ENCODE measurements at places on chromosomes 2 and 18.

- peak; percentile 36 for DNase-seq
Observed at GRCh38 chr2:86038291-86039081, 67.2 kb downstream of the POLR1A start.

- no peak for DNase-seq
Observed at GRCh38 chr2:74835831-74836674, 2.1 kb downstream of the HK2 start.

DNA sequence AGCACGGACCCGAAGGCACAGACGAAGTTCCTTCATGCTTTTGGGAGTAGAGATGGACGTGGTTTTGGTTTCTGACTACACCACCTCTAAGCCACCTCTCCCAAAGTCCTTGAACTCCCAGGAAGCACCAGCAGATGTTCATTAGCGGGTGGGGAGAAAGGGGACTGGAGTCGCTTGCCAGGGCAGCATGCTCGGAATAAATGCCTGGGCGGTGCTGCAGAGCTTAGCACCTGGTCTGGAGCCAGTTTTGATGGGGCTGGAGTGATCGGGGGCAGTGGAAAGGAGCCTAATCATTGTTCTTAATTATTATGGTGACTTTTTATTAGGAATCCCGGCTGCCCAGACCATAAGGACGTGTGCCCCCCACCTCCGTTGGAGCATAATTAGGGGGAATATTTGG lies 220.8 kb downstream of the TFCP2L1 start:
- DNase-seq, result no peak

- no peak for DNase-seq
Observed at GRCh38 chr2:150491430-150491829, 4.0 kb upstream of the RND3 start.

GRCh38 chr2:68103709-68104055 lies 40.9 kb upstream of the C1D start:
- no peak for DNase-seq

DNA sequence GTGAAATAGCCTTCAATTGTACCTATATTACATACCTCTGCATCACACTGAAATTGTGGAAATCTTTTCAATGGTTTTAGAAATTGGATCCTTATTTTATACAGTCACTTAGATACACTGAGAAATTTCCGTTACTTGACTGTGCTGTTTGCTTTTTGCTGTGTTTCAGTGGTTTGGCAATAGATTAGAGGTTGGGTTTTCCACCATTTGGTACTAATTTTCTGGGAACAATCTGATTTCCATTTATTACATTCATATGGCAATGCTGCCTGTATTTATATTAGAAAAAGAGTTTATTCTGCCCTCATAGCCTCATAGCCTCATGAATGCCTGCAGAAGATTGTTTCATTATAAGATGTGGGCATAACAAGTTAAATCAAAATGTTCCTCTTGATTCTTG lies 285.0 kb downstream of the GULP1 start:
- no peak for DNase-seq

DNA sequence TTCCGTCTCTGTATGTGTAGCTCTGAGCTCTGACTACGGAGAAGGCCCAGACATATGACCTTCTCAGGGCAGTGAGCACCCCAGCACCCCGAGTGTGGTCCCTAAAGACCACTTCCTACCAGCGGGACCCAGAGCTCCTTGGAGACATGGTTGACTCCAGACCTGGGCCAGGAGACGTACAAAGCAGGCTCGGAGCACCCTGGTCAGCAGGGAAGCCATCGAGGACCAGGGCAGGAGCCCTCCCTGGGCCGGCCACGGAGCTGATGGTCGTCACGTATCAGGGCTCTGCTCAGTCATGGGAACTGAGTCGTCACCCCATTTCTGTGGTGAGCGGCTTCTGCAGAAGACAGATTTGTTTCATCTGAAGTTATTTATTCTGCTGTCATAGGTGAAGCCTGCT lies 12.8 kb upstream of the NEU4 start:
- DNase-seq, result no peak

GRCh38 chr2:12064153-12064552 lies 317.7 kb downstream of the LPIN1 start:
- no peak for DNase-seq

- no peak for DNase-seq
Observed at GRCh38 chr2:28148000-28148399, 244.7 kb upstream of the FOSL2 start.

DNA sequence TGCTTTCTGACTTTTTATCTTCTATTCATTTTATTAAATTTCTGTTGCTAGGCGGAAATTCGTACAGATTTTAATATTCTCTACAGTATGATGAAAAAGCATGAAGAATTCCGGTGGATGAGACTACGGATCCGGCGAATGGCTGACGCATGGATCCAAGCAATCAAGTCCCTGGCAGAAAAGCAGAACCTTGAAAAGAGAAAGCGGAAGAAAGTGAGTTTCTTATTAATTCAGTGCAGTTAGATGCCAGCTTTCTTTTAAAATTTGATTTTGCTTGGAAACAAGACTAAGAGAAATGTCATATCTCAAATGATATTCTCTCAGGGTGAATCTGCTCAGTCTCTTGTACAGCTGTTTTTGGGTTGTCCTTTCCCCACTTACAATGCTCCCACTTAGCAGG lies 84.3 kb downstream of the MGAT5 start:
- no peak for DNase-seq

DNA sequence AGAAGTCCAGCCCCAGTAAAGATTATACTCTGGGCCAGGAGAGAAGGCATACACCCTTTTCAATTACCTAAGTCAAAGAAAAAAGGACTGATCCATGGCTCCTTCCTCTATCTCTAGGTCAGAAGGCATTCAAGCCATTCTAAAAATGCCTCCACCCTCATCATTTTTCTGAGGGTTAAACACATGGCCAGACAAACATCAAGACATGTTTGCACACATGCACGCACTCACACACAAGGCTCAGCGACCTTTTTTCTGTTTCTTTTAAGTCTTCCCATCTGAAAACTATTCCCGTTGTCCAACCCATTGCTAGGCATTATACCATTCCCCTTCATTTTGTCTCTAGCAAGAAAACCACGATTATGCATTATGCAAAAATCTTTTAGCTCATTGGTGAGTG lies 126.6 kb downstream of the EN1 start:
- DNase-seq, result no peak

DNA sequence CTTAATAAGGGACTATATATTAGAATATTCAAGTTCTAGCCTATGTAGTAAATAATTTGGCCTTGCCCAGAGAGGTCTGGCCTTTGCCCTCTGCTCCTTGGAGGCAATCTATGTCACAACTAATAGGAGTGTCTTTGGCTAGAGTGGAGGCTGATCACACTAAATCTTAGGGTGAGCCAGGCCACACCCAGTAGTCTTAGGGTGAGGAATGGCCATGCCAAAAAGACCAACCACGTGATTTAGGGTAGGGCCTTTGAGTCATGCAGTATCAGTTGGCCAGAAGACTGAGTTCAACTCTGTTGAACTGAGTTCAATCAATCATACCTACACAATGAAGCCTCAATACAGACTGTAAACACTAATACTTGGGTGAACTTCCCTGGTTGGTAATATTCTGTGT lies 26.0 kb upstream of the FLACC1 start:
- DNase-seq, result no peak

- DNase-seq, result no peak
Observed at GRCh38 chr2:210009126-210009525, 6.7 kb downstream of the RPE start.

- peak; percentile 98 for DNase-seq
Observed at GRCh38 chr18:74291771-74292540, at the start of gene CYB5A. Gene CYB5A (minus strand): TSS chr18:74291963. CDS start chr18:74291875, 88 bp downstream.

DNA sequence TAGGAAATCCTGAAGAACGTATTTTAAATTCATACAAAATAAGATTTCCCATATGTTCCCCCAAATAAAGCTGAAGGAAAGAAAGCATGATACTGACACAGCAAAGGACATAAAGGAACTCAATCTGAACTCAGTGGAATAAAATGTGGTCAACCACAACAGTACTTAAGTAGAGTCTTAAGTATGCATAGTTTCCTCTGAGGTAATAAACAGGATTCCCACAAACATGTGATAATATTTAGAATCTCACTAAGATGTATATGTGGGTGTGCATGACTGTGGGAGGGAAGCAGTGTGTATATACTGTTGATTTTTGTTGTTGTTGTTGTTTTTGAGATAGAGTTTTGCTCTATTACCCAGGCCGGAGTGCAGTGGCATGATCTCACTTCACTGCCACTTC lies 69.3 kb downstream of the NOL10 start:
- DNase-seq, result no peak

- DNase-seq, result no peak
Observed at GRCh38 chr2:13652531-13653313, 936.0 kb downstream of the TRIB2 start.

GRCh38 chr2:138182937-138183312 lies 218.7 kb downstream of the HNMT start:
- DNase-seq, result no peak

DNA sequence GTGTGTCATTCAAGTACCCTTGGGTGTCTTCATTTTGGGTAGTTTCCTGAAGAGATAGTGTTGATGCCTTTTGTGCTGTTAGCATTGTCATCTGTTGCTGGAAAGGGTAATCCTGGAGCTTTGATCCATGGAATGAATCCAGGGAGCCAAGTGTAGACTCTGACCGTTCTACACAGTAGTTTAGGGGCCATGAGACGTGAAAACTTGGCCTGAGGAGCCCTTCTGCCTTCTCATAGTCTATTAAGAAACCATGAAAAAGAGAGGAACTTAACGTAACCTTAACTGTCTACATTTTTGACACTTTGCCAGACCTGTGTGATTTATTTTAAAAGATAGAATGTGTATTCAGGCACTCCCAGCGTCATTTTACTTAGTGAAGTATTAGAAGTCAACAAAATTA lies 194.0 kb downstream of the BABAM2 start:
- no peak for DNase-seq

DNA sequence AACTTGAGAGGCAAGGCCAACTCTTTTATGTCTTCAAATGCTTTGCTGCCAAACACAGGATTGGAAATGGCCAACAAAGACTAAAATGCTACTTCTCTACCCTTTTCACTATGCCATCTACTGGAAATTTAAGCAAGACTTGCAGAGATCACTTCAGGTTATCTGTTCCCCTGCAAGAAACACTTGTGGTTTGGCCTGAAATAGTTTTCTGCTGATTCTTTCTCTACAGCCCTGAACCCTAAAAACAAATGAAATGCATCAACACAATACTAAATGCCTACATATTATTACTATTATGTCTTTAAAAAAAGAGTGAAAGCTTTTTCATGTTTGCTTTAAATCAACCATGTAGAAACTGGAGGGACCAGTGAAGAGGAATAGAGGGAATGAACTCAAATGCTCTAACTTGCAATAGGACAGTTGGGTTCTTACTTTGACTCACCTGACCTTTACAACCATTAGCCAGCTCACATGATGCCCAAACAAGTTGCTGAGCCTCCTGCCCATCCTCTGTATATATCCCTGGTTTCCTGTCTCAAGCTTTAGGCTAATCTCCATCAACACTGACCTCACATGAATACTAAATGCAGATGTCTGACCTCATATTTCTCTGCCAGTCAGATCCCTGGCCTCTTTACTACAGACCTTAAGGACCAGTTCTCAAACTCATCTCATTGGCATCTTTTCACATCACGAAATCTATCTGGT lies 17.5 kb upstream of the ADAM17 start:
- DNase-seq, result no peak

DNA sequence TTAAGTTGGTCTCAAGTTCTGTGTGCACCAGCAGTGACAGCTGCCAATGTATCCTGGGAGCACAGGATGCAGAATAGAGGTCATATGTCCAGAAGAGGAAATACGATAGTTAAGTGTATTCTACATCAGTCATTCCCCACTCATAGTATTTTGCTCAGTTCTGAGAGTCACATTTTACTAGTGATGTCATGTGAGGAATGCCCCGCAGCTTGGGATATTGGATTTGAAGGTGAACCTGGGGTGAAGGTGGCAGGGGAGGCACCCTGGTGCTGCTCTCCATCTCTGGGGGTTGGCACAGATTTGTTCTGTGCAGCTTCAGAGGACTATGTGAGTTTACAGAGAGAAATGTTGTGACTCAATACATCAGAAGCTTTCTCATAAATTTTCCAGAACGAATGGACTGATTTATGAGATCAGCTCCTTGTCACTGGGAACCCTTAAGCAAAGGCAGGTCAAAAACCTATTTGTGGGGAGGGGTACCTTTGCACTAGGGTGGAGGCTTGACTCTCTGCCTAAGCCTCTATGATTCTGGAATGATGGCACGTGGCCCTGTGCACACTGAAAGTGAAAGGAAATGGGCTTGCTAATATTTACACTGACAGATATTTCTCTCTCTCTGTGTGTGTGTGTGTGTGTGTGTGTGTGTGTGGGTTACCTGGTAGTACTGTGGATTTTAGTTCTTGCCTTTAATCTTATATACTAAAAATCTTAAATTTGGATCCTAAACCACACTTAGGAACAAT lies 95.9 kb downstream of the NEB start:
- no peak for DNase-seq

- no peak for DNase-seq
Observed at GRCh38 chr2:121501031-121501430, 29.6 kb upstream of the RNU4ATAC start.

- no peak for DNase-seq
Observed at GRCh38 chr2:55839182-55839819, 84.3 kb downstream of the EFEMP1 start.

DNA sequence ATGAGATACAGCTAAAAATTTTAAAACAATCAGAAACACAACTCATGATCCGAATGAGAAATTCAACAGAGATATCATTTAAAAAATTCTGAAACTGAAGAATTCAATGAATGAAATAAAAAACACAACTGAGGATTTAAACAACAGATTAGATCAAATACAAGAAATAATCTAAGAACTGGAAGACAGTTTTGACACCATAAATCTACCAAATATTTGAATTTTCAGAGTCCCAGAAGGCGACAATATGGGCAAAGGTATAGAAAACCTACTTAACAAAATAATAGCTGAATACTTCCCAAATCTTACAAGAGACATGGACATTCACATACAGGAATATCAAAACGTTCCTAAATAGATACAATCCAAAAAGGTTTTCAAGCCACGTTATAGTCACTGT lies 221.9 kb downstream of the OTX1 start:
- no peak for DNase-seq

- DNase-seq, result no peak
Observed at GRCh38 chr18:63146828-63147409, 172.7 kb downstream of the BCL2 start.

- DNase-seq, result no peak
Observed at GRCh38 chr2:30679426-30680088, 127.7 kb downstream of the CAPN13 start.

GRCh38 chr2:207086136-207086535 lies 79.6 kb downstream of the KLF7 start:
- DNase-seq, result no peak

DNA sequence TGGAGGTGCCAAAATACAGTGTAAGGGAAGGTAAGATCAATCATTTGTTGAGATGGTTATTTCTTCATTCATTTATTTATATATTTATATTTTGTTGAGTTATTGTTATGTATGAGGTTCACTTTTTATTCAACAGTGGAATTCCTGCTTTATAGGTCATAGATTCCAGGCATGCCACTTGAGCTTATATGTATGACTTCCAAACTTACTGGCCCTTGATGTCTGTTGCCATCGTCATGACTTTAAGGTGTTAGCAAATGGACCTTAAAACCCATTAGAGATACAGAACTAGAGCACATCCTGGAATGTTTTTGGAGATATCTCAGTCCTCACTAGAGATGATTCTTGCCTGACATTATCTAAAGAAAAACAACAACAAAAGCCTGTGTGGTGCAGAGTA lies 25.9 kb downstream of the CCDC85A start:
- DNase-seq, result no peak

- DNase-seq, result no peak
Observed at GRCh38 chr18:77248873-77249568, 627 bp upstream of the GALR1 start.
